ENCODE measurements at places on chromosomes 3 and 15.

DNA sequence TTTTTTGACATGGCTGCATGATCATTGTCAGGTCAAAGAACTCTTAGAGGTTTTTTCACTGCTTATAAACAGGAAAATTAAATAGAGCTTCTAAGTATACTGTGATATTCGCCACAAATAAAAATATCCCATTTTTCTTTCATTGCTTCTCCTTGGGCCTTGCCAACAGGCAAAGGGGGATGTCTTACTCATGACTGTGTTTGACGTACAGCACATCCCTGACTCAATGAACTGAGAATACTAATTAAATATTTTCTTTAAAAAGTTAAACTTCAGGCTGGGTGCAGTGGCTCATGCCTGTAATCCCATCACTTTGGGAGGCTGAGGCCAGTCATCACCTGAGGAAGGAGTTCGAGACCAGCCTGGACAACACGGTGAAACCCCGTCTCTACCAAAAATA is 41.4 kb upstream of the CCDC80 start:
- no peak for DNase-seq

- DNase-seq, result no peak
These were observed 5.7 kb downstream of the NR2F2 start for GRCh38 chr15:96336108-96336595.

- peak; percentile 48 for DNase-seq
These were observed 3.6 kb downstream of the CTNNB1 start for GRCh38 chr3:41202834-41203345.

- DNase-seq, result peak; percentile 63
These were observed 43.1 kb downstream of the PDE8A start for GRCh38 chr15:85024509-85025336.

- DNase-seq, result no peak
These were observed 612 bp upstream of the TBL1XR1 start for GRCh38 chr3:177197727-177198460.

DNA sequence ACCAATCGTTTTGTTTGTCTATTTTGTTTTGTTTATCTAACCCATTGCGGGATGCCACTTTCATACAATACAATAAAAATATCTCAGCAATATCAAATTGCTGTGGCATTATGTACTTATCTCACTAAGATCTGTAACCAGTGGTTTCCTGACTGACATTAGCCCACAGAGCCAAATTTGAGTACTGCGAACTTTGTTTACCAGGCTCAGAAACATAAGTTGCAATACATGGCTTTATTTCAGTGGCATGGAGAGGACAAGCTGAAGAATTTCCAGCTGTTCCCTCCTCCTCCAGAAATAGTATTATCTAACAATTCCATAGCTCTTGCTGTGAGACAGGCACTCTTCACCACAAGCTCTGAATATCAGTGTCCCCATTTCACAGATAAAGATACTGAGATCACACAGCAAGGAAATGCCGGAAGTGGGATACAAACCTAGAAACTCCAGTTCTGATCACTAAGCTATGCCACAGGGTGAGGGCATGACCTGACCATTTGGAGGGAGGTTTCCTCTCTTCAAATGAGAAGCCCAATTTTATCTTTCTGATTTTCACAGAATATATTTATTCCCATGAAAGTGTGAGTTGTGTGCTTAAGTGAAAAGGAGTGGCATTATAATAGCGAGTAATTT is 469.9 kb upstream of the CBLB start:
- no peak for DNase-seq

DNA sequence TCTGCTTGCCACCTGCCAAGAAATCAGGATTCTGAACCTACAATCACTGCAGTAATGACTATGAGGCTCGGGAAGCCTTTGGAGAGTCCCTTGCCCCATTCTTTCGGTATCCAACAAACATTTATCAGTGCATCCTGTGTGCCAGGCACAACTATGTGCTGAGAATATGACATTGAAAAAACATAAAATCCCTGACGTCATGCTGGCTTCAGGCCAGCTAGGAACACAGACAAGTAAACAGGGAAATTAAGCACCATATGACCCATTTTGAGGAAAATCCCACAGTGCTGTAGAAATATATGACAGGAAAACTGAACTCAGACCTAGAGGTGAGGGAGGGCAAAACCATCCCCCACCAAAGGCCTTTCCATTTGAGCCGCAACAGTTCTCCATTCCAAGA is 34.1 kb upstream of the DET1 start:
- no peak for DNase-seq

DNA sequence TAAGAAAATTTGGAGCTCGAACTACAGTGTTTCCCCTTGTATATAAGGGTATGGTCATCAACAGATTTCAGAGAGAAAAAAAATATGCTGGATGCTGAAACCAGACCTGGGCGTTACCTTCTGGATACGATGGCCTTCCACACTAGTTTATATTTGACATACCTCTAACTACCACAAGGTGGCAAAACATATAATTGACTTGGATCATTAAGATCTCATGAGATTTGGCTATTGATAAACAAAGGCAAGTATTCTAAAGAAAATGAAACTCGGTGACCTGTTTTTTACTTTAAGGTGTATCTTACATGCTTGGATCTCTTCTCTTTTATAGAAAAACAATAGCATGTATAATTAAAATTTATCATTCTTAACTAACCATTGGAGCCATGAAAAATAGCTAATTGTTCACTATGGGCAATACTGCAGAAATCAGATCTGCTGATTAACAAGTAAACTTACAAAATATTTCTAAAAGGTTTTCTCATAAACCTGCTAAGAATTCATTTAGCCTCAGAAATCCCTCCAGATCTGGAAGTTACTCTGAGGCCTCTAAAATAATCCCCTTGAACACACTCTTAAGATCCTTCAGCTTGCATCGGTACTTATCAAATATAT is 300.6 kb upstream of the KCNH8 start:
- peak; percentile 9 for DNase-seq

- no peak for DNase-seq
These were observed 908.6 kb downstream of the NTRK3 start for GRCh38 chr15:87347806-87348515.

- no peak for DNase-seq
These were observed 87.2 kb upstream of the TBL1XR1 start for GRCh38 chr3:177284383-177284881.

DNA sequence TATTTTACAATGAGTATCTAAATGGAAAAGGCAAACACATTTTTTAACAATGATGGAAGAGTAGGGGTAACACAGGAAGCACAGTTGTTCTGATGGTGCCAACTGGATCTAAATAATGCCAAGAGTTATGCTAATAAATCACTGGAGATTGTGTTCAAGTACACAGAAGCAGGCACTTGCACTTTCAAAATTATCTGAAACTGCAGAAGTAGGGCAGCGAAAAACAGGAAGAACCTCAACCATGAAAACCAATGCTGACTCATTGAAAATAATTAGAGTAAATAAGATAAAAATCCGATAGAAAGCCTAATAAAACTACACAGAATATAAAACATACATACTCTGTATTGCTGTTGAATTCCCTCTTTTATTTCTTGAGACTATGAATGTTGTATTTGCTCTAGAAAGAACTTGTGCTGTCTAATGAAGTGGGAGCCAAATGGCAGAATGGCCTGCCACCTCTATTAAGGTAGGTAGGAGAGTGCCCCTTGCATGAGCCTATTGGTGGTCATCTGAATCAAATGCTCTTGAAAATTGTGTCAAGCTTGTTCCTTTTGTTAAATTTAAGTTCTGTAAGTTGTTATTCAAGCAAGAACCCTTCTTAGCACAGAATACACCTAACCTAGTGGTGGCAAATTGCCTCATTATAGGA is 93.7 kb downstream of the ABI3BP start:
- no peak for DNase-seq

- DNase-seq, result no peak
These were observed 153.8 kb downstream of the ADAM10 start for GRCh38 chr15:58595516-58596263.

GRCh38 chr15:71660501-71660900 is 149.9 kb upstream of the NR2E3 start:
- no peak for DNase-seq

GRCh38 chr3:46812237-46812791 is 50.9 kb downstream of the MYL3 start:
- DNase-seq, result no peak

GRCh38 chr15:98625614-98626013 is 22.7 kb upstream of the IGF1R start:
- DNase-seq, result no peak

DNA sequence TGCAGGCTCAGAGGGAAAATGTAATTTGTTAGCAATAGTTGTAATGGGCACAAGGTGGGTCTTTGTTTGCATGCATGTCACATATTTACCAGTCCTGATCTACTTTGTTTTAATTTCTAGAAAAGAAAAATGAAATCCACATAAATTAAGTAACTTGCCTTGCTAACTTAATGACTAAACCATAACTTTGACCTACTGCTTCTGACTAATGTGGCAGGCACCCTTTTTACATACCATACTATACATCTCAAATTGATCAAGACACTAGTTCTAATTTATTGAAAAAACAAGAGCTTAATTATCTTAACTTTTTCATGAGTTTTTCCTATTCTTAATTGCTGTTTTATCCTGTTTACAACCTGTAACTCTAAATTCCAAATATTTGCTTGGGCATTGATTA is 93.2 kb downstream of the ATP11B start:
- DNase-seq, result no peak

GRCh38 chr3:64764386-64764929 is 76.7 kb upstream of the ADAMTS9 start:
- DNase-seq, result no peak

DNA sequence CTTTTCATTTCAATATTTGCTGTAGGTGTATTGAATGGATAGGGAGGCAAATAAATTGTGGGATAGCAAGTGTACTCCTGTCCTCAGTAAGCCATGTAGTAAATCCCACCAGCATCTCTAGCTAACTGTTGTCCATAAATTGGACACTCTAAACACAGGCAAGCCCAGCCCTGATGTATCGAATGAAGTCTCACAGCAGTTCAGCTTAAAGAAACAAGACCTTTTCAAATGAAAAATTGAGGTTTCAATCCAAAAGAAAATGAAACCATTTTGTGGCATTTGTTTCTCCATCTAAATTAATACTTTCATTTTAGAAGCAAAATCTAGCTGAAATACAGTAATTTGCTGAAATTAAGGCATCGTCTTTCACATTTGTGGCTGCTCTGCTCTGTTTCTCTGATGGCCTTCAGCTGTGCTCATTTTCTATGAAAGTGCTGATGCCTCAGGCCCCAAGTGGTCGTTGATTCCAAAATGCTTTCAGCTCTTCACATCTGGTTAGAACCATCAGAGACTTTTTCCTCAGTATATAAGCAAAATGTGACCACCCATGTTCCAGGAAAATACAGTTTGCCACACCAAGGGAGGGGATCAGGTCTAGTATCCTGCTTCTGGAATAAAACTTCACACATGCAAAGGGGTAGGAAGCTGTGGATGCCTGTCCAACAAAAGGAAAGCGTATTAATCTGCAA is 245.0 kb downstream of the ZMAT3 start:
- no peak for DNase-seq

- DNase-seq, result no peak
These were observed 35.5 kb upstream of the HCLS1 start for GRCh38 chr3:121696186-121696585.

DNA sequence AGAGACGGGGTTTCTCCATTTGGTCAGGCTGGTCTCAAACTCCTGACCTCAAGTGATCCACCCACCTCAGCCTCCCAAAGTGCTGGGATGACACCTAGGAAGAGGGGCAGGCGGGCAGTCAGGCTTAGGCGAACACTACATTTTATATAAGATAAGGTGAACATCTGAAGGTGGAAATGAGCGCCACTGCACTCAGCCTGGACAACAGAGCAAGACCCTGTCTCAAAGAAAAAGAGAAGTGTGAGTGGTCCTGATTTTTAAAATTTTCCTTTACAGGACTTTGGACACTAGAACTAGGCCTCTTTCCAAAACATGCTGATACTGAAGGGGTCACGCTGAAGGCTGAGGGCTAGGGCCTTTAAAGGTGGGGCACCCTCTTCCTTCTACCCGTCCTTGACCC is 48.0 kb downstream of the ZDHHC19 start:
- no peak for DNase-seq

- DNase-seq, result no peak
These were observed 75.6 kb downstream of the TUSC7 start for GRCh38 chr3:116785226-116785625.

GRCh38 chr3:37498126-37499039 is 324.0 kb upstream of the LRRFIP2 start:
- DNase-seq, result no peak

DNA sequence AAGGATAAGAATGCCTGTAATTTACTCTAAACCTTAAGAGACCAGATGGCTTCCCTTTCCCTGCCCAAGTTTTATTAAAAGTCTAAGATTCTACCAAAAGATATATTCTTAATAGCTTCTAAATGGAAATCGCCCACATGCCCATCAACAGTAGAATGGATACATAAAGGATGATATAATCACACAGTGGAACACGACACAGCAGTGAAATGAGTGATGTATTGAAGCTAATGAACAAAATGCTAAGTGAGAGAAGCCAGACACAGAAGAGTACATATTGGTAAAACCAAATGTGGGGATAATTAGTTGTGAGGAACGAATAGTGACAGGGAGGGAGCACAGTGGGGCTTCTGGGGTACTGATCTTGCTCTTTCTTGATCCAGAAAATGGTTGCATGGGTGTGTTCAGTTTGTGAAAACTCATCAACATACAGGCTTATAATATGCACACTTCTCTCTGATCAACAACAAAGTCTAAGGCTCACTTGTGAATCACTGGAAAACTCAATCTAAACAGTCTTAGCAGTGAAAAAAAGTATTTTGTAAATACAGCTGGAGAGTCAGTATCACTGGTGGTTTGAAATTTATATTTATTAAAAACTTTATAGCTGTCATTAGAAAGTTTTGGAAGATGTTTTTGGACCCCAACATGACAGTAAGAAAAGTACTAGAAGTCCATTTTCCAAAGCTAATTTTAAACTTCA is 170.7 kb upstream of the FAM3D start:
- DNase-seq, result no peak

DNA sequence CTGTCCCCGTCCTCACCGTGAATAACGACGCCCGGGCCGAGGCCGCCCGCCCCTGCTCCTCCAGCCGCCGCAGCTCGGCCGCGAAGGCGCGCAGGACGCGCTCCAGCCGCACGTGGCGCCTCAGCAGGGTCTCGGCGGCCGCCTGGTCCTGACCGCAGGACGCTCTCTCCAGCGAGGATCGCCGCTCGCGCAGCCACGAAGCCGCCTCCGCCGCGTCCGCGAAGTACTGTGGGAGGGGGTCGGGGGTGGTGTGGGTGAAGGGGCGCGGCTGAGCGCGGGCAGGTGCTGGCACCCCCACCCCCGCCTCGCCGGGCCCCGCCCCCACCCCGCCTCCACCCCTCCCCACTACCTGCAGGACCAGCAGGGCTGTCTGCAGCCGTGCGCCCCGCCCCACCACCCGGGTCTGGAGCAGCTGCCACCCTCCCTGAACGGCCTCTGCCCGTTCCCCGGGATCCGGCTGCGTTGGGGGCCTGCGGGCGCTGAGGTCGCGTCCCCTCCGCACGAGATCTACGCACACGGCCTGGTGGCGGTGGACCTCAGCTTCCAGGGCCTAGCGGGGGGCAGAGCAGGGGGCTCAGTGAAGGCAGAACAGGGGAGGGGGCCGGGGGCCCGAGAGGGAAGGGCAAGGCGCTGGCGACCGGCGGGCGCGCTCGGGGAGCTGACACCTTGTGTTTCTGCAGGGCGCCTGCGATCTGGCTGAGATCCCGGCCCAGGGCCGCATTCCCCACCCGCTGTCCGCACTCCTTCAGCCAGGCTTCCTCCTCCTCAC is 11.7 kb downstream of the SPTBN5 start:
- no peak for DNase-seq

Data from kidney glomerular epithelial cell (primary cell).